ENCODE measurements at places on chromosomes 4 and X.

- no peak for DNase-seq
These were observed 30.7 kb downstream of the SEPTIN11 start for GRCh38 chr4:76980261-76980660.

GRCh38 chr4:98620087-98620784 lies 38.2 kb downstream of the TSPAN5 start:
- DNase-seq: no peak

- DNase-seq: no peak
These were observed 354.3 kb downstream of the GPAT3 start for GRCh38 chr4:83890231-83890630.

GRCh38 chr4:140925417-140925816 lies 169.2 kb upstream of the TBC1D9 start:
- no peak for DNase-seq

DNA sequence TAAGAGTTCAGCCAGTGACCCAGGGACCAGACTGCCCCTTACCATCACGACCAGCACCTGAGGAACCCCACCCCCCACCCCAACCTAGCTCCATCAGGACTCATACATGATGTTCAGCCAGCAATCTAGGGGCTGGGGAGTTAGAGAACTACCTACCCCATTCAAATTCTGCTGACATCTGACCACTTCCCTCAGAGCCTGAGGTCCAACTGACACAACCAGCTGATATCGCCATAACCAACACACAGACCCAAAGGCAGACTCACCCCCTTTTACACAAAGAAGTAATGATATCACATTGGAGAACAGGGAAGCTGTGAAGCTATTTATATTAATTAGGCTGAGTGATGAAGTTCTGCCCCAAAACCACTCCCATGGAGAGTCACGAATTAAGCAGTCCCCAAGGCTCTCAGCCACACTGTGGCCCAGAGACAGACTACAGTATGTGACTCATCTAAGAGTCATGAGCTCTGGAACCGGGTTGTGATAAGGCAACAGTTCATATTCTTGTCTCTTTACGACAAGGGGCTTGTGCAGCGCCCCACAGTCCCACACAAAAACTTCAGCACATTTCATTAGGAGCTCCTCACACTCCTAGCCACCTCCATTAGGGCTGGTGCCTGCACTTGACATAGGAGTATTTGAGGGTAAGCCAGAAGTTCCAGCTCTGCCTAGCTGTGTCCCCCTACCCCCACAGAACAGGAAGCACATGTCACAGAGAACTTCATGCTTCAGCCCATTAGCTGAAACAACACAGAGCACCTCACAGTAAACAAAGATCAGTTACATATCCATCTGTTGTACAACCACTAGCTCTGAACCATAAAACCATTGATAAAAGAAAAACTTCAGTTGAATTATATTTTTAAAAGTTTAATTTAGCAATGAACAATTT lies 184.7 kb upstream of the ZCCHC13 start:
- DNase-seq: no peak

DNA sequence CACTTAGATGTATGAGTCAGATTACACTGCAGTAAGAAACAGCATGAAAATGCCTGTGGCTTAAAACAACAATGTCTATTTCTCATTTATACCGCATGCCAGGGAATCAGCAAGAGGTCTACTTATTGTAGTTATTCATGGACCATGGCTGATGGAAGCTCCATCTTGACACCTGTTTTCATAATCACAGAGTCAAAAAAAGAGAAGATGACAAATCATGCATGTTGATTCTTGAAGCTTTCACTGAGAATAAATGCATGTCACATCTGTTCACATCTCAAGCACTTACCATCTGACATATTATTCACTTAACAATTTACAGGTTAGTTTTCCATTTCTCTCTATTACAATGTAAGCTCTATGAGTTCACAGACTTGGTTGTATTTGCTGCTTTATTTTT lies 194.2 kb upstream of the SLITRK2 start:
- DNase-seq: no peak
